Muscle of arm (tissue), 14 donors: ENCODE measurements at places on chromosomes 5 and 9. TPM values are rescaled to one million over a fixed set of nuclear protein-coding genes. Genes with fewer than 3 reads are reported as not detected.

The SPRY4 gene
- 39.4 TPM for polyA plus RNA-seq

GRCh38 chr5:160938532-160938931 lies 86.5 kb upstream of the ATP10B start:
- DNase-seq = no peak

DNA sequence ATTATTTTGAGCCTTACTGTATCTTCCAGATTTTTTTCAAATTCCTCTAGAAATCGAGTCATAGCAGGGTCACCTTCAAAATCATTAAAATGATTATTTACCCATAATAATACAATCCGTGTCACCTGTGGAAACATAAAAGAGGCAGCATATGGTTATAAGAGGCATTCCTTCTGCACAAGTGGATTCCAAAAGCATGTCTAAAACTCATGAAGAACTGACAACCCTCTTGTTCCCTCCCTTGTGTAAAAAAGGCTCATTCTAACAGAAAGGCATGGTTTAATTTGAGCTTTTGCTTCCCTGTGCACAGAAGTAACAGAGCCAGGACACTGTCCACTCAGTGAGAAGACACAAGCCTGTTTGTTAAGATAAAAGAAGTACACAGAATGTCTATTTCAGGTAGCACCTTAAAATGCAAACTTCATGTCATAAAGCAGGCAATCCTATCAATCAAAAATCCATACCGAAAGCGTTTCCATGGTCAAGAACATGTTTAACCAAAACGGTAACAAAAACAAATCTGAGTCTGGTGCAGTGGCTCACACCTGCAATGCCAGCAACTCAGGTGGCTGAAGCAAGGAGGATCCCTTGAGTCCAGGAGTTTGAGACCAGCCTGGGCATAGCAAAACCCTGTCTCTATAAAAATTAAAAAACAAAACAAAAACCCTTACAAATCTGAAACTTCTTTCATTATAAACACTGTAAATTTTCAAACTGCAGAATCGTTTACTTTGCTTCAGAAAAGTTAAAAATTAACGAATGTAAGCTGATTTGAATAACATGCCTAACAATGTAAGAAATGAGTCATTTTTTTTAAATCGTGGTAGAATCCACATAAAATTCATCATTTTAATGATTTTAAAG lies 139.3 kb downstream of the RAPGEF6 start:
- no peak for DNase-seq

- DNase-seq = no peak
Observed at GRCh38 chr5:56323505-56323904, 90.4 kb upstream of the ANKRD55 start.

DNA sequence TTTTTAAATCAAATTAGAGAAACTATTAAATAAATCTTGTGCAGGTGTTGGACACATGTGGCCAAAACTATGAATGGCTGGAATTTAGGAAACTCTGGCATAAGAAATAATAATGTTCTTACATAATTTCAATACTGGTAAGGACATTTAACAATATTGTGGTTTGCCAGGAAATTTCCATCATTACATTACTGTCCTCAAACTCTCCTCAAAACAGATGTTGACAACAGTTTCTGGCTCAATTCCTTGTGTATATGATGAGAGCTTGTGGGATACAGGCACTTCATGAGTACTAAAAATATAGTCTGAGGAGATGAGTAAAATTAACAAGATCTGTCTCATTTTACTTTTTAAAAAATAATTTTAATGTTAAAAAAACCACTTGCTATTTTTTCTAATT lies 27.9 kb downstream of the MCTP1 start:
- peak; percentile 57 for DNase-seq
